Putamen (tissue), 1 donor: ENCODE measurements at places on chromosomes 16 and 17.

DNA sequence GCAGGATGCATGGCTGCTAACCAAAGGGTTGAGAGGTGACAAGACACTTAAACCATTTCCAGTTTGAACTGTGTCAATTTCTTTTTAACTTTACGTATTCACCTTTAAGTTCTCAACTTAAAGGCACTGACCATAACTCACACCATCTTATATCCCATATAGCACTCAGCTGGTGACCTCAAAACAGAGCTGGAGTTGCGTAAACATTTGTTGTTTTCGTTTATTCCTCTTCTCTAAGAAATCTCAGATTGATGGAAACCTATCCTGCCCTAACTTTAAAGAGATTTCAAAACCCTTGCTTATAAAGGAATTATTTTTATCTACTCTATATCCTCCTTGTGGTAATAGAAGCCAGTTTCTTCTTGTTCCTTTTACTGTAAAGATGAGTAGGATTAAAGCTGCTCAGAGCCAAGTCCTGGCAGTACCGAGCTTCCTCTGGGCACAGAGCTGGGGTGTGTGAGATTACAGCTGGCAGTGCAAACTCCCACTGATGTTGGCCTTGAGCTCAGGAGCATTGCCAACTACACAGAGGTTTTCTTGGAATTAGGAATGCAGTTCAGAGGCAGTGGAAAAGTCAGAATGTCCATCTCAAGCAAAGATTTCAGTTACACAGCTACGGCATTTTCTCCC is 1.3 kb downstream of the KCTD2 start:
- peak; percentile 47 for DNase-seq

DNA sequence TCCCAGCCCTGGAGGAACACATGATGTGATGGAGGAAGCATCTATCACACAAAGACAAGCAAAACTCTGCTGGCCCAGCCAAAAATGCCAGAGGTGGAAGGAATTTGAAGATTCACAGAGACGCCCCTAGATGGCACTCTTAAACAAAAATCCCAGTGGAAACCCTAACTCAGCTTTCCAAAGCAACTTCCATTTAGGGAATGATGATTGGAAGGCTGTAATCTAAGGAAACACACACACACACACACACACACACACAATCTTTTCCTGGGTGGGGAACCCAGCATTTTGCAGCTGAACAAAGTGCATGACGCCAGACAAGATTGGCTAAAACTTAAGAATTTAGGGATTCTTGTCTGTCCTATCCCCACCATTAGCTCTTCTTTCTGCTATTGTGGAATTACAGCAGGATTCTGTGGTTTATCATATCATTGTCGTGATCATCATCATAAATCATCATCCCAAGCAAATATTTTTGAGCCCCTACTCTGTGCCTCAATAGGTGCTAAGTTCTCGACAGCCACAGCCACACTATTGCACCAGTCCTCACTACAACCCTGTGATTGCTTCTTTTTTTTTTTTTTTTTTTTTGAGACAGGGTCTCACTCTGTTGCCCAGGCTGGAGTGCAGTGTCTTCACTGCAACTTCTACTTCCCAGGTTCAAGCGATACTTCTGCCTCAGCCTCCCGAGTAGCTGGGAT is 1.6 kb upstream of the LDAF1 start:
- peak; percentile 54 for DNase-seq

- peak; percentile 90 for DNase-seq
Measured at GRCh38 chr16:84144859-84145639, at the start of the genes DNAAF1 and HSDL1. Gene DNAAF1 (plus strand): TSS chr16:84145308. CDS start chr16:84145441, 133 bp downstream. Gene HSDL1 (minus strand): TSS chr16:84145177. CDS start chr16:84131321, 13,856 bp downstream.

DNA sequence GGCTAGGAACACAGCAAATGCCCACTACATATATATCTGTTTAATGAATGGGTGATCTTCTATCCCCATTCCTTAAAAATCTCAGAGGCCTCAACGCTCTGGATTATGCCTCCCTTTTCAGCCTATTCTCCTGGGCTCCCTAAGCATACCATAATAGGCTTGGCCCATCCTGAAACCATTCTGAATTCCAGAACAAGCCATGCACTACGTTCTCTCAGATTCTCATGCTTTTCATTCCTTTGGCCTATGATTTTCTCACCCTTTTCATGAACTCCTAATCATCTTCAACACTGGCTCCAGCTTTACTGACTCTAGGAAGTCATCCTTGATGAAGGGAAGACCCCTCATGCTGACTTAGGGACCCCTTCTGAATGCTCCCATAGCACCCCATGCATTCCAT is 71.1 kb downstream of the RPGRIP1L start:
- DNase-seq, result no peak

DNA sequence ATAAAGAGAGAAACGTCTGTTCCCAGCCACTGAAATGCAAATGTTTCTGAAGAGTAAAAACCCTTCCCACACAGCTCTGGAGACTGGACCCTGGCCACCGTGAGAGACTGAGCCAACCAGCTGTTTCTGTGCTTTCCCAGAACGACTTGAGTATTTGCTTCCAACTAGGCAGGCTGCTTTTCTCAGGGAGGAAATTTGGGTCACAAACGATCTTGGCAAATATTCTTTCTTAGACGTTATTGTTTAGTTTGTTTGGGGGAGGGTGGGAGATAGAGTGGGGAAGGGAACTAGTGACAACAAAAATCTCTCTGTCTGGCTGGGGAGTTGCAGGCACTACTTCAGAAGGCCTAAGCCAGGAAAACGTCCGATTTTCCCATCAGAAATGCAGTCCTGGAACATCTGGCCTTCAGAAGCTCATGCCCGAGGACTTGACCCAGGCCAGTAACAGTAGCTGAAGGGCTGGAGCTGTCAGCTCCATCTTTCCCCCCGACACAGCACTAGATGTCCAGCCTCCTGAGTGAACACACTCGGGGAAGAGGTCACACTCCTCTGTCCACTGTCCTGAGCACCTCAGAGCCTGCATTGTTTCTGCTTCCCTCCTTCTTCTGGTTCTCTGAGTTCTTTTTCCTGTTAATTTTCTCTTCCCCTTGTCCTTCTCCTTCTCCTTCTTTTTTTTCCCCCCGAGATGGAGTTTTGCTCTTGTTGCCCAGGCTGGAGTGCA is 4.0 kb downstream of the CCDC92B start:
- peak; percentile 37 for DNase-seq

DNA sequence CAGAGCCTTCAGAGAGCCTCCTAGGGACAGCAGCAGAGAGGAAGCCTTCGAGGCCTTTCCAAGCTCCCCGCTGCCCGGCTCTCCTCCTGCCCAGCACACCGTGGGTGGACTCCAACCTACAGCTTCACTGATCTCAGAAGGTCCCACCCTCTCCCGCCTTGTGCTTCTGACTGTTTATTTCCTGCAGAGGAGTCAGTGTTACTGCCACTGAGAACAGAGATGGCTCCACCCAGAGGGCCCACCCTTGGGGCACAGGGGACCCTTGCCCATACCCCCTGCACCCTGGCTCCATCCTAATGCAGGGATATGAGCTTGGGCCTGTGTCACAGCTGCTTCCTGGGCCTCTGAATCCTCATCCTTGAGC is 52.8 kb upstream of the TOB1 start:
- no peak for DNase-seq

GRCh38 chr17:8144401-8145231 is 7.6 kb downstream of the PER1 start:
- no peak for DNase-seq

- DNase-seq, result no peak
Measured at GRCh38 chr16:84098939-84099338, 17.8 kb downstream of the MBTPS1 start.

GRCh38 chr16:883340-883739 is 82.8 kb upstream of the GNG13 start:
- no peak for DNase-seq

- no peak for DNase-seq
Measured at GRCh38 chr17:60165971-60166370, 16.2 kb downstream of the CA4 start.

GRCh38 chr16:4190712-4191333 is 51.1 kb downstream of the SRL start:
- DNase-seq, result no peak

DNA sequence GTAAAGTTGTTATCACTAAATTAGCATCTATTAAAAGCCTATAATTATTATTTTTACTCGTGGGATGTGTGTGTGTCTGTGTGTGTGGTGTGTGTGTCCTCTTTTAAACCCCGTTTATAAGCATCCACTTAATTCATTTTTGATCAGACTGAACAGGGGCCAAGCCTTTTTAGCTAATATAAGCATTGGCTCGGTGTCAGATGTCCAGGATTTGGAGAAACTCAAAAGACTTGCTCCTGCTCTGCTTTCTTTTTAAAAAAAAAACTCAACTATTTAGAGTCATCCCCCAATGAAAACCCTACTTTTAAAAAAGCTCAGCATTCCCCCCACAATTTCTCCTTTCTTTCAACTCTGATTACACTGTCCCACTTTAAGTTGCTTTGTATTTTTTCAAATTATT is 459.3 kb upstream of the MAF start:
- no peak for DNase-seq

DNA sequence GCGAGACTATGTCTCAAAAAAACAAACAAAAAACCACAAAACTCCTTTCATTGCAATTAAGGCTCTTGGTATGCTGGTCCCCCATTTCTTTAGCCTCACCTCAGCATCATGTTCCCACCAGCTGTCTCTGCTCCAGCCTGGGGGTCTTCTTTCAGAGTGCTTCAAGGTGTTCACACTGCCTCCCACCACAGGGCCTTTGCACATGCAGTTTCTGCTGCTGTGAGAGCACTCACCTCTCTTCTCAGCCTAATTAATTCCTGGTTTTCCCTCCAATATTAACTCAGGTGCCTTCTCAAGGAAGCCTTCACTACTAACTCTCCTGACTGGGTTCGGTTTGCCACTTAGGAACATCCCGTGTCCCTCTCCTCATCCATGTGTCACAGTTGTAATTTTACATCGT is 15.9 kb upstream of the PIK3R6 start:
- no peak for DNase-seq

DNA sequence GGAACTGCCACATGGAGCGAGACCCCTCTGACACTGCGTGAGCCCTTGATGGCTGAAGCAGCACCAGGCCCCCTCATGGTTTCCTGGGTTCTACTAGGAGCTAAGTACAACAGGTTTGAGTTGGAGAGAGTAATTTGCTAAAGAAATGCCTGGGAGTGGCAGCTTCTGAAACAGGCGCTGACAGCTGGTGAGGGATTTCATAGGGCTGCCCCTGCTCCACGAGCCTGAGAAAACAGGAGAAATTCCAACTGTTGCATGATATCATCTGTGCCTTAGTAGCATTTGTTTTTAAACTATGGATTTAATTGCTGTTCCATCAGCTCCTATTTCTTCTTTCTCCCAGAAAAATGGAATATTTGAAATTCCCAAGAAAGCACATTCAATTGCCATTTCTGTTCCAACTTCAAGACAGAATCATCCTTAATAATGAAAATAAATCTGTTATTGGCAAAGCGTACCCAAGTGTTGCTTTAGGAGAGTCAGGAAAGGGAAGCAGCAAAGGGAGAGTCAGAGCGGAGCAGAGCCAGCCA is 78.8 kb upstream of the ANKFN1 start:
- DNase-seq, result no peak

- DNase-seq, result no peak
Measured at GRCh38 chr17:81551458-81552243, 502 bp downstream of the FAAP100 start.

DNA sequence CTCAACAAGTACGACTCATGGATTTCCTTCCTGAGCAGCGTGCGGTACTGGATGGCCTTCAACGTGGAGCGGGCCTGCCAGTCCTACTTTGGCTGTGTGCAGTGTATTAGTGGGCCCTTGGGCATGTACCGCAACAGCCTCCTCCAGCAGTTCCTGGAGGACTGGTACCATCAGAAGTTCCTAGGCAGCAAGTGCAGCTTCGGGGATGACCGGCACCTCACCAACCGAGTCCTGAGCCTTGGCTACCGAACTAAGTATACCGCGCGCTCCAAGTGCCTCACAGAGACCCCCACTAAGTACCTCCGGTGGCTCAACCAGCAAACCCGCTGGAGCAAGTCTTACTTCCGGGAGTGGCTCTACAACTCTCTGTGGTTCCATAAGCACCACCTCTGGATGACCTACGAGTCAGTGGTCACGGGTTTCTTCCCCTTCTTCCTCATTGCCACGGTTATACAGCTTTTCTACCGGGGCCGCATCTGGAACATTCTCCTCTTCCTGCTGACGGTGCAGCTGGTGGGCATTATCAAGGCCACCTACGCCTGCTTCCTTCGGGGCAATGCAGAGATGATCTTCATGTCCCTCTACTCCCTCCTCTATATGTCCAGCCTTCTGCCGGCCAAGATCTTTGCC is 9.0 kb downstream of the HAS3 start:
- no peak for DNase-seq

GRCh38 chr17:61361084-61361483 is 38.6 kb upstream of the TBX2 start:
- DNase-seq, result no peak

GRCh38 chr16:20937736-20938135 is 37.2 kb downstream of the LYRM1 start:
- DNase-seq, result no peak
